ENCODE measurements at places on chromosomes 7 and 10. TPM values are rescaled to one million over a fixed set of nuclear protein-coding genes. Genes with fewer than 3 reads are reported as not detected.

GRCh38 chr7:7979558-7979957 is 11.0 kb downstream of the GLCCI1 start:
- DNase-seq = no peak

- DNase-seq = peak; percentile 23
Observed at GRCh38 chr10:26367771-26368170, 70.4 kb upstream of the APBB1IP start.

- no peak for DNase-seq
Observed at GRCh38 chr7:48168159-48168558, 3.1 kb upstream of the ABCA13 start.

DNA sequence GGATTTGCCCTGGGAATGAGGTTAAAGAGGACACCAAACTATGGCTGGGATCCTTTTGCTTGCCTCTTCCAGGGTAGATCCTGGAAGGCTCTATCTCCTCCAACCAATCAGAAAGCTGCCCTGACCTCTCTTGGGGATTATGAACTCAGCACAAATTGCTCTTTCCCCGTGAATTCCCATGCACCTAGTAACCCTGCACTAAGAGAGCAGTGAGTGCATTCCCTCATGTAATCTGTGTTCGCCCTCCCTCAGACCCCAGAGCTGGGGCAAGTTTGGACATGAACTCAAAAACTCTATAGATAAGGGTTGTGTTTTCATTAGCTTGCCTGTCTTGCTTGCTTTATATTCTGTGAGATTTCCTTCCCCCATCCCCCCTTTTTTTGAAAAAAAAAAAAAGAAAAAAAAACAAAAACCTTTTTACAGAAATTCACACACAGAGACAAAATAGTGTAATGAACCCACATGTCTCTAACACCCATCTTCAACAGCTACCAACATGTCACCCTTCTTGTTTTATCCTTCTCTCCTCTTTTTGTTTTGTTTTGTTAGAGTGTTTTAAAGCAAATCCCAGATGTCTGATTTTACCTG is 225.5 kb upstream of the TCF7L2 start:
- DNase-seq = no peak

GRCh38 chr10:120318862-120319261 is 138.2 kb upstream of the PLPP4 start:
- DNase-seq = no peak

The PTF1A gene
- total RNA-seq = 48.3 TPM

The IDI2 gene
- total RNA-seq = not detected
